Epithelial cell of alveolus of lung (primary cell): ENCODE measurements at places on chromosomes 2 and 18. TPM values are rescaled to one million over a fixed set of nuclear protein-coding genes. Genes with fewer than 3 reads are reported as not detected.

The TMEM178A gene
- 0.39 and 1.8 TPM in 2 replicates for total RNA-seq

The DES gene
- total RNA-seq: under 0.01 and 20.4 TPM in 2 replicates

The RGPD4 gene
- not detected in 2 replicates for total RNA-seq

The CRYGD gene
- not detected in 2 replicates for total RNA-seq

The INHBB gene
- 0.32 TPM in 1 of 2 replicates, not detected in the other for total RNA-seq

The ZNF804A gene
- 4.2 and 7.5 TPM in 2 replicates for total RNA-seq

The PARD6G gene
- total RNA-seq: 5.9 and 10.8 TPM in 2 replicates

The GLI2 gene
- 15.1 and 17.2 TPM in 2 replicates for total RNA-seq

The SATB2 gene
- total RNA-seq: 4.7 and 7.3 TPM in 2 replicates

The CCBE1 gene
- total RNA-seq: 34.5 and 38.1 TPM in 2 replicates

The HMSD gene
- total RNA-seq: 0.16 and 0.78 TPM in 2 replicates

The PSTPIP2 gene
- 3.3 and 11.2 TPM in 2 replicates for total RNA-seq

The CHRNA1 gene
- 4.1 and 5.7 TPM in 2 replicates for total RNA-seq

The NOL4 gene
- total RNA-seq: not detected in 2 replicates

The COLEC11 gene
- total RNA-seq: 2.9 and 3.5 TPM in 2 replicates

The STAM2 gene
- total RNA-seq: 19.5 and 25.9 TPM in 2 replicates

The TMEM169 gene
- total RNA-seq: 0.16 and 0.65 TPM in 2 replicates

The LRRC30 gene
- total RNA-seq: not detected in 2 replicates

The DYSF gene
- total RNA-seq: 1.4 and 4.3 TPM in 2 replicates

The YES1 gene
- 77.9 and 132 TPM in 2 replicates for total RNA-seq

The TRAF3IP1 gene
- 4.7 and 11.4 TPM in 2 replicates for total RNA-seq

The XDH gene
- total RNA-seq: 0.24 and 0.52 TPM in 2 replicates

The STON1 gene
- total RNA-seq: 7.5 and 28.5 TPM in 2 replicates

The SERPINB13 gene
- not detected in 2 replicates for total RNA-seq

The EPHA4 gene
- 6.8 and 15.4 TPM in 2 replicates for total RNA-seq

The CETN1 gene
- not detected in 2 replicates for total RNA-seq

The KANSL3 gene
- 26.8 and 34.7 TPM in 2 replicates for total RNA-seq

The DCC gene
- under 0.01 TPM in 1 of 2 replicates, not detected in the other for total RNA-seq

The SPAST gene
- total RNA-seq: 11.4 and 13.4 TPM in 2 replicates
